IMR-90 (cell line): ENCODE measurements at places on chromosomes 6 and 20. TPM values are rescaled to one million over a fixed set of nuclear protein-coding genes. Genes with fewer than 3 reads are reported as not detected.

GRCh38 chr20:39155971-39156370, 193.8 kb downstream of the DHX35 start:
- DNase-seq: no peak

DNA sequence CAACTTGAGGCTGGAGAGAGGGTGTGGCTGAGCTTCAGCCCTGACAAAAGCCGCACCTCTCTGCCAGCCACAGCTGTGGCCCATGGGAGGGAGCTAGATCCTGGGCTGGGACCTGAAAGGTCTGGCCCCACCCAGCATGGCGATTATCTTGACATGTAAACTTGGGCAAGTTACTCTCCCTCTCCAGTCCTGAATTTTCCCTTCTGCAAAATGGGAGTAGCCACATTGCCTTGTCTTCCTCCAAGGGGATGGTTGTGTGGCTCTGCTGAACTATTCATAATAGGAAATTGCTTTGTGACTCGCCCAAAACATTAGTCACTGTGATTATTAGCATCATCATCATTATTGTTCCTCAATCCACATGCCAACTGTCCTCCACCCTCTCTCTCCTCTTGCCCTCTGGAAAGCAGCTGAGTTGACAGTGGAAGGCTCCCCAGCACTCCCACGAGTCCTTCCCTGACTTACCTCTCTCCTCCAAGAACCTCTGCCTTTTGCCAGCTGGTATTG, 23.0 kb upstream of the RBPJL start:
- DNase-seq: no peak

DNA sequence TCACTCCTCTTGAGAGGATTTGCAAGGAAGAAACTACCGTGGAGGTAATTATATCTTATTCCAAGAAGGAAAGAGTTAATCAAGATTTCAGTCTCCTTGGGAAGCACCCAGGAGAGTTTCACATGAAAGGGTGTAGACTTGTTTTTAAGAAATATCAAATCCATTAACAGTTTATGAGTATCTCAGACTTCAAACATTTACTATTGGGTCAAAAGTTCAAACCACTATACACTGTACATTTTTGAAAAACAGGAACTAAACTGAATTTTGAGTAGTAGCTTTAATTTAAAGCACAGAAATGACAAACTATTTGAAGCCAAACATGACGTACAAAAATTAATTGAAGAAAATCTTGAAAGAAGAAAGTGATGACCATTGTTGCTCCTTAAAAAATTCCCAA, 164.0 kb downstream of the FOXC1 start:
- no peak for DNase-seq

- DNase-seq: peak; percentile 52
Observed at GRCh38 chr6:149896491-149896890, 1.4 kb downstream of the RAET1E start.

DNA sequence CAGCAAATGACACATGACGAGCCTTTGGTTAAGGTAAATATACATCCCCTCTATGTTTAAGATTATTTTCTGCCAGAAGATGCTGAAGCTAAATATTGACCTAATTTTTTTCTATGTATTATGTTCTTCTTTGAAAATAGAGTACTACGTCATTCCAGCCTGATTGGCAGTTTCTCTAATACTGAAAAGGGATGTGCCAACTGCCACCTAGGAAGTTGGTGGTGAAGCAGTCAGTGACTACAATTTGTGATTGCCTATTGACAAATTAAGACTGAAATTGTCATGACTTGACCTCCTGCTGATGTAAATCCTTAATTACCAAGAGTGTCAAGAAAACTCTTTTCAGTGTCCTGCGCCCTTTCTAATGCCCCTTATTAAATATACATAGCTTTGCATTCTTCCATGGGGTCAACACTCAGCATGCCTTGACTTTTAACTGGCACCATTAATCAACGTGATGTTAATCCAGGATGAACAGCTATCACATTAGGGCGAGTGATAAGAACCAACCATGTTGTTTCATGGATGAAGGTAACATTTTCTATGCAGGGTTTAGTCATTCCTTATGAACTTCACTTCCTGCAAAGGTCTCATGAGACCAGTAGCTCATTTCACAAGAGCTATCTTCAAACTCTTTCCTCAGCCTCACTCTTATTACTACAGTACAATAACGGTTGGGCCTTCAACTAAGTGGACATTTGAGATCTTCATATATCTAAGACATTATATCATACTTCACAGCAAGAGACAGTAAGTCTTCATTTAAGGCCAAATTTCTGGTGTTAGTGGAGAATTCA, 22.5 kb upstream of the SGK1 start:
- no peak for DNase-seq

DNA sequence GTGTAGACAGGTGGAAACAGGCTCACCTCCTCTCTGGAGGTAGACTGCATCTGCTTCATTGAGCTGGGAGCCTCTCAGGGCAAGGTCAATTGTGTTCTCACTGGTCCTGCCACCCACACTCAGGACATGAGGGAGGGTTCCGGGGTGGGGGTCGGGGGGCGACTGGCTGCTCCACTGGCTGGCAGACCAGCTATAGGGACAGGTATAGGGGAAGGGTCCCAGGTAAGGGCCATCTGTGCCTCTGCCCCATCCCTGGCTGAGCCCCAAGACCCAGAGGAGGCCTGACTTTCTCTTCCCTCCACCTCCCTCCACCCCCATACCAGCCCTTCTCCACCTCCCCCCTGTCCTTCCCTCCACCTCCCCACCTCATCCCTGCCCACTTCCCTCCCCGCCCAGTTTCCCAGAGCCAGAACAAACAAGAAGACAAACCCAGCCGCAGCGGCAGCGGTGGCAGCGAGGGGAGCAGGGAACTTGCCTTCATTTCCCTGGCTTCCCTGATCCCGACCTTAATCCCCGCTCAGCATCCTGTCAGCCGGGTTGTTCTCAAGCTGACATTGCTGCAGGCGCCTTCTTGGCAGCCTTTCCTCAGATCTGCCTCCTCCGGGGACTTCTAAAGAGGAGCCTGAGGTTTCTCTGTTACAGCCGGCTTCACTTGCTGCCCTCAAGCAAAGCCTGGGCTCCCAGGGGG, 18.3 kb upstream of the FOXP4 start:
- peak; percentile 24 for DNase-seq

GRCh38 chr20:49687595-49688567, 25.8 kb downstream of the B4GALT5 start:
- DNase-seq: no peak

- no peak for DNase-seq
Observed at GRCh38 chr6:120278689-120279396, 929.3 kb upstream of the MAN1A1 start.

GRCh38 chr6:133710826-133711225, 178.1 kb upstream of the TCF21 start:
- DNase-seq: no peak

CAP2 gene
- 14.5 and 16.1 TPM in 2 replicates for total RNA-seq

TOX2 gene
- total RNA-seq: 1.1 and 1.3 TPM in 2 replicates

MCCD1 gene
- total RNA-seq: not detected in 2 replicates

SHLD1 gene
- total RNA-seq: 1.9 and 3.0 TPM in 2 replicates

GSTA3 gene
- total RNA-seq: not detected in 2 replicates

WASF1 gene
- total RNA-seq: 3.0 and 4.4 TPM in 2 replicates

SPATS1 gene
- not detected in 2 replicates for total RNA-seq
